ENCODE measurements at places on chromosomes 4 and X.

DNA sequence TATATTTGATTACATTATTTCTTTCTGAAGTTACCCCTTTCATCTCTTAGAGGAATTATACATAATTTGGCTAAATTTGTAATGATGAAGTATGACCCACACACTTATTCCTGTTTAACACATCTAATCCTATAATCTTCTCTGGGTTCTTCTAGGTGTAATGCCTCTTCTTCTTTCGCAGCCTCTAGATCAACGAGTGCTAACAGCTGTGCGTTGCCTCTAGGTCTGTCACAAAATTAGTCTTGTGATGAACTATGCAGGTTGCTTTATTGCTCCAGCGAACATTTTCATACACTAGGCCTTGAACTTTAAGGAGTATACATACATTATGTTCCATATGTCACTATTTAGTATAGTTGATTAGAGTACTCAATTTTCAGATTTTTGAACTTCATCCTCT is 89.9 kb downstream of the TTC29 start:
- no peak for DNase-seq

GRCh38 chr4:38752941-38753806 is 29.6 kb downstream of the TLR10 start:
- no peak for DNase-seq

GRCh38 chrX:19886883-19887531 is 393 bp downstream of the SH3KBP1 start:
- no peak for DNase-seq

- no peak for DNase-seq
Observed at GRCh38 chr4:6926081-6926480, 16.5 kb downstream of the TBC1D14 start.

DNA sequence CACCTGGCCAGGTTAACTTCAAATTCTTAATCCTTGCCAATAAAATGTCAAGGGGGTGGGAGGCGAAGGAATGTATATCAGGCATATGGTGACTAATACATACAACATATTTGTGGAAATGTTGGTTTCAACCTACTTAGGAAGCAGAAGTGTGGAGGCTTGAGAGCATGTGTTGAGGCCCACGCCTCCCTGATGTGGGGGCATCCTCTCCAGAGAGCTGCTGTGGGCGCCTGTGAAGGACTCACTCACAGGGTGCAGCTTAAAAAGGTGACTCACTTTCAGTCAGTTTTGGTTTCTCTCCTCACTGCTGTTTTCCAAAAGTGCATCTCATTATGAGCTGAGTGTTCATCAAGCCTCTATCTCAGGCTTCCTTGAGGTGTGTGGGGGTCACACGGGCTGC is 27.5 kb downstream of the LNX1 start:
- no peak for DNase-seq
